CD4-positive, CD25-positive, alpha-beta regulatory T cell (primary cell): ENCODE measurements at places on chromosomes 5 and 9. TPM values are rescaled to one million over a fixed set of nuclear protein-coding genes. Genes with fewer than 3 reads are reported as not detected.

GRCh38 chr9:6764523-6764922, 6.8 kb downstream of the KDM4C start:
- no peak overlapping the region for H3K27ac ChIP-seq
- DNase-seq, result no peak
- H3K4me3 ChIP-seq, result no peak overlapping the region
- no peaks in the 10 kb centered on the region for H3K27me3 ChIP-seq

DNA sequence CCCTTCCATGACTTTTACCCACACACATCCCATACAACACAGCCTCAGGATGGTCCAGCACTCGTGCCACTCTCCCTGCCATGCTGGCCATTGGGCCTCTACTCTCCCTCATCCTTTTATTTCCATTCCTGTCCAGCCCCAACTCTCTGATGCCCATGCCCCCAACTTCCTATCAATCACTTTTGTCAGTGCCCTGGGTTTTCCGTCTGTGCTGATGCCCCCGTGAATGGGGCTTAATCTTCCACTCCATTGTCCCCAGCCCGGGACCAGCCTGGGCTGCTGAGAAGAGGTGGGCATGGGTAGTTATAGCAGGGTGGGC, 12.6 kb upstream of the ACSL6 start:
- no peak for DNase-seq
- no peak overlapping the region for H3K27ac ChIP-seq
- peaks cover 13% of the 10 kb centered on the region for H3K27me3 ChIP-seq
- no peak overlapping the region for H3K4me3 ChIP-seq
- peaks cover 25% of the 10 kb centered on the region for H3K4me1 ChIP-seq
- no peaks in the 10 kb centered on the region for H3K36me3 ChIP-seq

PCDHB16 gene
- polyA plus RNA-seq, result not detected

CDC25C gene
- not detected for polyA plus RNA-seq

RMI1 gene
- polyA plus RNA-seq, result 9.8 TPM

PHYHD1 gene
- polyA plus RNA-seq, result not detected

DMRT2 gene
- polyA plus RNA-seq, result not detected

DNA sequence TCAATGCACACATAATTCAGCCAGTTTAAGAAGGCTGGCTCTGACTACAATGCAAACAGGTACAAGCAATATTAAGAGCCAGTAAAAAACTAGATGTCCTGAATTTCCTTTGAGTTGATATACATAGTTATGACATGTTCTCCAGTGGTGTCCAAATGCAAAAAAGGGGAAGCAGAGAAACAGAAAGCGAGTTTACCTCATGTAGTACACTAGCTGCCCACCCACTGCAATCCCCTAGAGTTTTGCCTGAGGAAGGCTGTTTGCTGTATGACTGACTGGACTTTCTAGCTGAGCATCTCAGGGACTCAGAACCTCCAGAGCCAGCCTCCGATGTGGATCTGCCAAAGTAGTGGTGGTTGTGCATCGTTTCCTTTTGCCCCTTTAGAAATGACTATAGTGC, 44.8 kb upstream of the SLC1A3 start:
- H3K27me3 ChIP-seq, result no peaks in the 10 kb centered on the region
- no peak overlapping the region for H3K4me3 ChIP-seq

- DNase-seq, result peak; percentile 1
- H3K4me3 ChIP-seq, result no peak overlapping the region
Observed at GRCh38 chr9:8895861-8896224, 1096.3 kb upstream of the DMAC1 start.

- no peaks in the 10 kb centered on the region for H3K36me3 ChIP-seq
- no peak overlapping the region for H3K4me3 ChIP-seq
- no peak overlapping the region for H3K27ac ChIP-seq
- H3K4me1 ChIP-seq, result no peaks in the 10 kb centered on the region
- H3K27me3 ChIP-seq, result peaks cover 9% of the 10 kb centered on the region
Observed at GRCh38 chr9:113823421-113823820, 52.7 kb upstream of the ZNF618 start.

ALDOB gene
- not detected for polyA plus RNA-seq

IL7R gene
- polyA plus RNA-seq, result 110 TPM

DNA sequence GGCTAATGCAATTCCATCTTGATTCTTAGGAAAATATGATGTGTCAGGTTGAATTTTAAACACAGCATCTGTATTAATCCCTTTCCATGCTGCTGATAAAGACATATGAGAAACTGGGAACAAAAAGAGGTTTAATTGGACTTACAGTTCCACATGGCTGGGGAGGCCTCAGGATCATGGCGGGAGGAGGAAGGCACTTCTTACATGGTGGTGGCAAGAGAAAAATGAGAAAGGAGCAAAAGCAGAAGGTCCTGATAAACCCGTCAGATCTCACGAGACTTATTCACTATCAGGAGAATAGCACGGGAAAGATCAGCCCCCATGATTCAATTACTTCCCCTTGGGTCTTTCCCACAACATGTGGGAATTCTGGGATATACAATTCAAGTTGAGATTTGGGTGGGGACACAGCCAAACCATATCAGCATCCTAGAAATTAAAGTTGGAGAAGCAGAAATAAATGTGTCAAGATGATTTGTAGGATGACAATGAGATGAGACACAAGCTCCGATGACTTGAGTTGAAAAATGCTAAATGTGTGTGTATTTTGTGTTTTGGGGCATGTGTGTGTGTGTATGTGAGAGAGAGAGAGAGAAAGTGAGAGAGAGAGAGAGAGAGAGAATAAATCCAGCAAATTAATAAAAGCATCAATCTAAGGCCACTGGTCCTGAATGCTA, 48.5 kb upstream of the ANKRD55 start:
- no peak overlapping the region for H3K4me3 ChIP-seq
- H3K27ac ChIP-seq, result no peak overlapping the region
- no peaks in the 10 kb centered on the region for H3K36me3 ChIP-seq
- H3K27me3 ChIP-seq, result no peaks in the 10 kb centered on the region

GRCh38 chr5:73625372-73625943, 538 bp upstream of the ARHGEF28 start:
- no peak overlapping the region for H3K27ac ChIP-seq
- DNase-seq, result no peak
- H3K4me3 ChIP-seq, result no peak overlapping the region
- peaks cover 13% of the 10 kb centered on the region for H3K4me1 ChIP-seq

DNA sequence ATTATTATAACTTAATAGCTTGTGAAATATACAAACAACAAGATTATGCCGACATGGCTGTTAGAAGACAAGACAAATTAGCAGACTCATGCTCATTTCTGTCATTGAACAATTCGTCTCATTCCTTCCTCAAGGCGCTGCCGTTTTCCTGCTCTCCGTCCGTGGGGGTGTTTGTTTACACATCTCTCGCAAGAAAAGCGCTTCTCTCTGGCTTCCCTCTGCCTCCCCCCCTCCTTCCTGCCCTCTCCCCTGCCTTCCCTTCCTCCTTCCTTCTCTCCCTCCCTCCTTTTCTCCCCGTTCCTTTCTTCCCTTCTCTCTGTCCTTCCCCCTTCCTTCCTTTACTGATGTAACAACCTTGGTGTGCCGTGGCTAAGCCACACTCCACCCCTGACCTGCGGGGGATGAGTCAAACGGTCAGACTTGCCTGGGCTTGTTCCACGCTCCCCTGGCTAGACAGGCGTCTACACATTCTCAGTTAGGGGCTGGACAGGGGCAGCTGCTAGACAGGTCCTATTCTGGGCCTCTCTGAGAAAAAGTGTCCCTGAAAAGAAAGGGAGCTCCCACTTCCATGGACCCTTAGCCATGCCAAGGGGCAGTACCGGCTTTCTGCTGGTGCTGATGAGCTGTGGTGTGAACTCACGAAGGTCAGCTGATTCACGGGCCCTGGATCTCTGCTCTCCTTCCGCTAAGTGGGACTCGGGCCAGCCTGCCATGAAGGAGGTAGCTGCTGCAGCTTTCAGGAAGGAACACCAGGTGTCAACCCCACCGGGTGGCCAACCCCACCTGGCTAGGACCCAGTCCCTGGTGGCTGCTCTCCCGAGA, 32.0 kb upstream of the SPTLC1 start:
- DNase-seq, result no peak
- H3K27ac ChIP-seq, result no peak overlapping the region
- no peaks in the 10 kb centered on the region for H3K36me3 ChIP-seq
- no peak overlapping the region for H3K4me3 ChIP-seq
- no peaks in the 10 kb centered on the region for H3K27me3 ChIP-seq

- DNase-seq, result no peak
- H3K27me3 ChIP-seq, result no peaks in the 10 kb centered on the region
- no peak overlapping the region for H3K27ac ChIP-seq
- H3K36me3 ChIP-seq, result peaks cover 5% of the 10 kb centered on the region
- no peak overlapping the region for H3K4me3 ChIP-seq
Observed at GRCh38 chr5:67085616-67086015, 111.0 kb downstream of the CD180 start.

GRCh38 chr9:137492464-137493363, 33.6 kb upstream of the NSMF start:
- DNase-seq, result no peak
- no peaks in the 10 kb centered on the region for H3K36me3 ChIP-seq
- H3K4me3 ChIP-seq, result no peak overlapping the region

DNA sequence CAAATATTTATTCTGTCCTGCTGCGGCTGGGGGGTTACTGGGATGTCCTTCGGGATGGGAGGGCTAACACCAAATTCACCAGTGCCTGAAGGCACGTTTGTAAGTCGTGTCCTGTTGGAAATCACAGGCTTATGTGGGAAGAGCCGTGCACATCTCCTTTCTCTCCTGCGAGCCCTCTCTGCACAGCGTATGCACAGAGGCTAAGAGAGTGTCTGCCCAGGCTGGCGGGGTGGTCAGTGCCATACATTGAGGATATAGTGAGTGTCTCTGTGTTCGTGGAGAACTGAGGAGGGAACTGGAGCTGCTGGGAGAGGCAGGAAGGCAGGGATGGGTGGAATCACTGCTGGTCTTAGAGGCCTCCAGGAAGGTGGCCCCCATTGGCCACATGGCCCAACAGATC, 110.1 kb downstream of the WNK2 start:
- no peak overlapping the region for H3K27ac ChIP-seq
- H3K27me3 ChIP-seq, result no peaks in the 10 kb centered on the region
- no peaks in the 10 kb centered on the region for H3K36me3 ChIP-seq
- H3K4me1 ChIP-seq, result peaks cover 3% of the 10 kb centered on the region
